ENCODE measurements at places on chromosomes 1 and 21.

DNA sequence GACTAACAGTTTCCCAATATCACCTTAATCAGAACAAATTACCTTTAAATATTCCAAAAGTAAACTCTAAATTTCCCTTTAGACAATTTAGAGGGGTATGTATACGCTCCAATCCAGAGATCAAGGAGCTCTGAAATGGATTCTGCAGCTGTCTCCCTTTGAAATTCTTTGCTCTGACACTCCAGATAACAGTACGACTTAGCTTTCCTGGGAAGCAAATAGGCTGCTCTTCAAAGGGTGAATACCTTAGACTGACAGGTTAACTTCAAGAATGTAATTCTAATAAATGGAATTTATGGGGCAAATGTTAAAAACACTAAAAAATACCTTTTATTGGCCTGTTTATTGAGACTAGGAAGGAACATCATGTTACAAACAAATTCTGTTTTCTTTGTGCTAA, 357.2 kb downstream of the USP25 start:
- no peak for DNase-seq

- no peak for DNase-seq
Measured at GRCh38 chr1:24193046-24193445, 6.0 kb upstream of the IFNLR1 start.

DNA sequence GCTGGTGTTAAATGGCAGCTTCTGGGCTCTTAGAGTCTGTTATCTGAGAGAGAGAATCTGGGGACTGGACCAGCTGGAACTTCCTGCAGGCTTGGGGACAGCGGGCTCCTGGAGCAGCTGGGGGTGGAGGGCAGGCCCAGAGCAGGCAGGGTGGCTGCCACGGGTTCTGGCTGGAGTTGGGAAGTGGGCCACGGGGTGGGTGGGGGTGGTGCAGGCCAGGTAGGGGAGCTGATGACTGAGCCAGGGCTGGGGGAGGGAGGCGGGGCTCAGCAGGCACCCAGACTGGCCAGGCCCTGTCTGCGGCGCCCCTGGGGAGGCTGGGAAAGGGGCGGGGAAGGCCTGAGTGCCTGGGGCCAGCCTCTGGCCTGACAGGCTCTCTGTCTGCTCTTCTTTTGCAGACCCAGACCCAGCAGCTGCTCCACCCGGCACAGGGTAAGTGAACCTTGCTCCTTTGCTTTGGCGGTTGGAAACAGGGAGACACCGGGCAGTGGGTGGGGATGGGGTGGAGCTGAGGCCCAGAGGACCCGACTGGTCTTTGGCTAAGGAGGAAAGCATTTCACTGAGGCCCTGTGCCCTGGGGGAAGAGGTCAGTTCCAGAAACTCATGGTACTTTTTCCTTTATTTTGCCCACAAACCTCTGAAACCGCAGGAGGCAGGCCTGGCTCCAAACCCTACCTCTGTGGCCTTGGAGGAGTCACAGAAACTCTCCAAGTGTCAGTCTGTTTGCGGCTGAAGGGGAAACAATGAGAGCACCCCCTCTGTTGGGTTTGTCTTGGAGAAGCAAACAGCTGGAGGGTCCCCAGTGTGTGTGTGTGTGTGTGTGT, 48.8 kb downstream of the ARHGEF10L start:
- DNase-seq, result no peak

DNA sequence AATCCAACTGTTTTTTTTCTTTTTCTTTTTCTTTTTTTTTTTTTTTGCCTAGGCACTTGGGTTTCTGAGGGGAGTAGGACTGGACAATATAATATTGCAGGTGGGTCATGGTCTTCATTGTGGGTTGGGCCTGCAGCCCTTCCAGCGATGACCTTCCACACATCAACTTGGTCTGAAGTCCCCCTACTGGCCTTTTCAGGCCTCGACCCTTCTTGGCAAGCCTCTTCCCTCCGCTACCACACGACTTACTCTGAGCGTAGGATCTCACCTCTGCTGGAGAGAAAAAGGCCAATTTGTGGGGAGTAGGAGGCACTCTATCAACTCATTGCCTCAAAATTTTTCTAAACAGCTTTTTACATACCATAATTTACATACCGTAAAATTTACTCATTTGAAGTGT, 51.1 kb upstream of the GRIK3 start:
- no peak for DNase-seq

- DNase-seq, result no peak
Measured at GRCh38 chr1:242432491-242433095, 91.9 kb downstream of the PLD5 start.

GRCh38 chr1:231679109-231679508, 52.5 kb downstream of the DISC1 start:
- DNase-seq, result no peak

- no peak for DNase-seq
Measured at GRCh38 chr1:228378090-228378872, 28.4 kb downstream of the TRIM11 start.

DNA sequence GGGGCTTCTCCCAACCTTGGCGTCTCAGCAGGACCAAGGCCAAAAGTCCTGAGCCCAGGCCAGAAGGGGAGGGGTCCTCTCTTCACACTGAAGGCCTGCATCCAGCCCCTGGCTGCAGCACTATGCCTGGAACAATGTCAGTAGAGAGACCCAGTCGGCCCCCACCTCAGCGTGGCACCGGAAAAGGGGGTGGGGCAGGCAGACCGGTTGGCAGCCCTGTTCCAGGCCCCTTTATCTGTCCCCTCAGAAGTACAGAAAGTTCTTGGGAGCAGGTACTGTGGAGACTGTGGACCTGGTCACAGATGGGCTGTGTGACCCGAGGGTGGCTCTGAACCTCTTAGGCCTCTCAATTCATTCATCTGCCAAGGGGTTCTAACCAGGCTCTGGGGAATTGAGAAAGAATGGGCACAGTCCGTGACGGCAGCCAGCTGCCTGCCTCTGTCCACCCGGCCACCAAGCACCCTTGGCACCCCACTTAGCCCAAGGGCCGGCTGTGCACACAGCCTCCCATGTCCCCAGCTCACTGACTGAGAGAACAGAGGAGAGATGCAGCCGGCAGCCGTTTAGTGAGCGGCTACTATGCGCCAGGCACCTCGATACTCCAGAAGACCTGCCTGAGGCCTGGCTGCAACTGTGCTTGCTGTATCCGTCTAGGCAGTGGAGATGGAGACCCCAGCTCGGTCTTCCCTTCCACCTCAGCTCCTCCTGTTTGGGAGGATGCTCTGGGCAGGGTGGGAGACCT, 23.9 kb downstream of the RUNX3 start:
- no peak for DNase-seq

DNA sequence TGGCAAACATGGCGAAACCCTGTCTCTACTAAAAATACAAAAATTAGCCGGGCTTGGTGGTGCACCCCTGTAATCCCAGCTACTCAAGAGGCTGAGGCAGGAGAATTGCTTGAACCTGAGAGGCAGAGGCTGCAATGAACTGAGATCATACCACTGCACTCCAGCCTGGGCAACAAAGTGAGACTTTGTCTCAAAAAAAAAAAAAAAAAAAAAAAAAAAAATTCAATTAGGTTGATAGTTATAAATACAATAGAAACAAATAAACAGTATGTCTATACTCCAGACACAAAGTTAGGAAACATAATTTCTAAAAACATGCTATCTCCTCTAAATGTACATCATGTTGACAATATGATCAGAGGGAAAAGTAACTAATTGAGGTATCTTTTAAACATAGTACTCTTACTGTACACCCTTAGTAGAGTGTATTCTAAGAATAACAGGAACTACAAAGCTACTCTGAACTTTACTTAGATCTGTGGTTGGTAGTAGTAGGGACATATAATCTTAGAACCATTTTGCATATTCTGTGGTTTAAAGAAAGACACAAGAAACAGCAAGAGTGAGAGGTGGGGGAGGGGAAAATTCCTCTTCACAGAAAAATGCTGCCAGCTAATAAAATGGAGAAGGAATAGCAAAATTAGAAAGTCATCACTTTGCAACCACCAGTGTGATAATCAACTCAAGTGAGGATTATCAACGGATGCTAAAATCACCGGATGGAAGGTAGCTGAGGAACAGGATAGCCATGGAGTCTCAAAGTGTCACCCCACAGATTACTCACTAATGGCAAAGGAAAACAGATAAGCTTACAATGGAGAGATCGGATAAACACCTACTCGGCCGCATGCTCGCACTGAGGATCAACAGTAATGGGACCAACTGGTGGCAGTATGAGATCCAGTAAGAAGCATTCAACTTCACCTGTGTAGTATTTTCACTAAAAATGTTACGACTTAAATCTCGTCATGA, 35.0 kb downstream of the MTOR start:
- peak; percentile 39 for DNase-seq

- peak; percentile 79 for DNase-seq
Measured at GRCh38 chr1:108661030-108661609, at the start of gene HENMT1. TSS of gene HENMT1 (minus strand) at chr1:108661093. CDS start at chr1:108659884, 1,209 bp downstream.

- no peak for DNase-seq
Measured at GRCh38 chr1:112296908-112297307, 99.1 kb upstream of the CTTNBP2NL start.

- no peak for DNase-seq
Measured at GRCh38 chr1:29195881-29196291, 14.2 kb upstream of the SRSF4 start.

DNA sequence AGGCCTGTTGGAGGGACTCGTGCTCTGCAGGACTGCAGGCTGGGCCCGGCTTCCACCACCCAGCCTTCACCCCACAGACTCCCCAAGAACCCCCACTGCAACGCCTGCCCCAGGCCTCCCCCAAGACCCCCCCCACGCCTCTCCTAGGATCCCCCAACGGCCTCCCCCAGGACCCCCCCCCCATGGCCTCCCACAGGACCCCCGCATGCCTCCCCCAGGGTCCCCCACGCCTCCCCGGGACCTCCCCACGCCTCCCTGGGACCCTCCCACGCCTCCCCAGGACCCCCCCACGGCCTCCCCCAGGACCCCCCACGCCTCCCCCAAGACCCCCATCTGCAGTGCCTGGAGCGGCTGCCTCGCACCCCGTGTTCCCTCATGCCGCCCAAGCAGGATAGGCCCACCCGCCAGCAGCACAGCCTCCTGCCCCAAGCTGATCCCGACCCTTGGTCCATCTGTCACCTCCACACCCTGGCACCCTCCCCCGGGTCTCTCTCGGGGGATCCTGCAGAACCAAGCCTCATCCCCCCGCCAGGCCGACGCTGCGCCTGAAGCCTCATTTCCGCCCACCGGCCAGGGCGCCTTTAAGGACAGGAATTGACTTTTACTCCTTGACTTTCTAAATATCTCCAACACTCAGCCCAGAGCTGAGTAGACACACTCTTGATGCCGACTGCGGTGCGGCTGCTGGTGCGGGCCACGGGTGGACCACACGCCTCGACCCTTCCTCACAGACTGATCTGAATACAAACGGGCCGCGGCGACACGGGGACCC, 14.1 kb upstream of the RNF223 start:
- no peak for DNase-seq

DNA sequence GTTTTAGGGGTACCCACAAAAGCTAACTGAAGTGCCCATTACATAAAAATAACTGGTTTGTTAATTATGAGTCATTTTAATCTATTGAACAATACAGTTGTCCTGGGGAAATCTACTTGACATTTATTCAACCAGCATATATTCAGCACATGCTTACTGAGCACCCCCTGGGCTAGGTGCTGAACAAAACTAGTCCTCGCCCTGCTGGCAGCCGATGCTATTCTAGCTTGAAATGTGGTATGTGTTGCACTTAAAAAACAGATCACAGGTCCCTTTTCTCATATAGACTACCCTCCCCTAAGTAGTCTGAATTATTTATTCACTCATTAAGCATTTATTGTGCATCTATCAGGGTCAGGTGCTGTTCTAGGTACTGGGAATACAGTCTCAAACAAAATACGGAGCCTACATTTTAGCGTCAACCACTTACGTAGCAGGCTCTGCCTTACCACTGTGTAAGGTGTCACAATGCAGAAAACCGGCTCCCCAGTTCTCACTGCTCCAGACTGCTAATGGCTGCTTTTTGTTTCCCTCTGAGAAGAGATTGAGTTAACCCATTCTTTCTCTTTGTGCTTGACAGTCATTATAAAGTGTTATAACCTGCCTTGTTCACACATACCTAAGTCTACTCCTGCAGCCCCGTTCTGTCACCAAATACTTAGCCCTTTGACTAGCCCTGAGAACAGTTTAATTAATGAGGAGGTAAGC, 57.1 kb downstream of the ADCY10 start:
- DNase-seq, result no peak

GRCh38 chr1:56973923-56974742, 8.3 kb upstream of the C8B start:
- no peak for DNase-seq

GRCh38 chr1:32816676-32817158, 441 bp downstream of the YARS1 start:
- DNase-seq, result no peak

- no peak for DNase-seq
Measured at GRCh38 chr1:28313702-28314546, 14.9 kb upstream of the MED18 start.

DNA sequence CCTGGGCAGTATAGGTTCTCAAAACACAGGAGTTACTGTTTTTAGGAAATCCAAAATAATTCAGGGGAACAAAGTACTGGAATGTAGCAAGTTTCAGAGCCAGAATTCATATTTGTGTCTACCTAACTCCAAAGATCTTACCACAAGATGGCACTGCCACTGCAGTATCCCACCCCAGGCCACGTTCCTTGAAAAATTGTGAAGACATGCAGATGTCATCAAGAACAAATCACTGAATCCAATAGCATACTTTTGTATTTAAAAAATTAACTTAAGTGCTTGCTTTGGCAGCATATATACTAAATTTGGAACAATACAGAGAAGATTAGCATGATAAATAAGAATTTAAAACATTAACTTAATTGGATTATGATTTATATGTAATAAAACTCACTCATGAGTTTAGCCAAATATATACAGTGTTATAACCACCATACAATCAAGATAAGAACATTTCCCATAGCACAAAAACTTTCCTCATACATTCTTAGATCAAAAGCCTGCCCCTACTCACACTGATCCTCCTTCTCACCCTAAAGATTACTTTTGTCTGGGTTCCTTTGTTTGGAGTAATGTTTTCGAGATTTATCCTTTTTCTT, 209.9 kb downstream of the FAF1 start:
- no peak for DNase-seq

GRCh38 chr1:213761845-213762407, 225.8 kb upstream of the PROX1 start:
- DNase-seq, result no peak

DNA sequence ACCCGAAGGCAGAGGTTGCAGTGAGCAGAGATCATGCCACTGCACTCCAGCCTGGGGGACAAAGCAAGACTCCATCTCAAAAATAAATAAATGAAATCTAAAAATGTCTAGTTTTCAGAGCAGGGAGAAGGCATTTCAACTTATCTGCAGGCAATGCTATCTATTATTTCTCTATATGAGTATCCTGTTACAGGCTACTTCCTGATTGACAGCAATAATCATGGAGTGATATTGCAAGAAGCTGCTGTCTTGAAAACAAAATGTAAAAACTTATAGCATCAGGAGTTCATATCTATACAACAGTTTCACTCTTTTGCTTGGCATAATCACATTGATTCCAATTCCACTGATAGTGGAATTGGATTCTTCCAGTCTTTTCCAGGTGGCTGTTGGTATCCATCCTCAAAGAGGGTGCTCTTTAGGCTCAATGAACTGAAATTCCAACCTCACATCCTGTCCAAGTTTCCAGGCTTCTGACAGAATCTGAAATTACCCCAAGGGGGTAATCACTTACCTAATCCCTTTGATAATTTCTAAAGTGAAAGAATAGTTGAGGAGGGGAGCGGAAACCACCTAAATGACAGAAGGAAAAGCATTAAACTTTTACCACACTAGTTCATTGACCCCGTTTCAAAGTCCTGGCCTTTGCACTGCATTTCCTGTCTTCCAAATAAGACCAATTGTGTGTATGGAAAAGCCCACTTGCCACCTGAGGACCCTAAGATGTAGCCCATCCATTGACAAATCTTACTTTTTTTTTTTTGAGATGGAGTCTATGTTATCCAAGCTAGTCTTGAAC, 107.6 kb downstream of the GLUL start:
- no peak for DNase-seq

GRCh38 chr1:184025242-184025675, 12.3 kb downstream of the COLGALT2 start:
- no peak for DNase-seq
